ENCODE measurements at places on chromosomes 13 and 19. TPM values are rescaled to one million over a fixed set of nuclear protein-coding genes. Genes with fewer than 3 reads are reported as not detected.

DNA sequence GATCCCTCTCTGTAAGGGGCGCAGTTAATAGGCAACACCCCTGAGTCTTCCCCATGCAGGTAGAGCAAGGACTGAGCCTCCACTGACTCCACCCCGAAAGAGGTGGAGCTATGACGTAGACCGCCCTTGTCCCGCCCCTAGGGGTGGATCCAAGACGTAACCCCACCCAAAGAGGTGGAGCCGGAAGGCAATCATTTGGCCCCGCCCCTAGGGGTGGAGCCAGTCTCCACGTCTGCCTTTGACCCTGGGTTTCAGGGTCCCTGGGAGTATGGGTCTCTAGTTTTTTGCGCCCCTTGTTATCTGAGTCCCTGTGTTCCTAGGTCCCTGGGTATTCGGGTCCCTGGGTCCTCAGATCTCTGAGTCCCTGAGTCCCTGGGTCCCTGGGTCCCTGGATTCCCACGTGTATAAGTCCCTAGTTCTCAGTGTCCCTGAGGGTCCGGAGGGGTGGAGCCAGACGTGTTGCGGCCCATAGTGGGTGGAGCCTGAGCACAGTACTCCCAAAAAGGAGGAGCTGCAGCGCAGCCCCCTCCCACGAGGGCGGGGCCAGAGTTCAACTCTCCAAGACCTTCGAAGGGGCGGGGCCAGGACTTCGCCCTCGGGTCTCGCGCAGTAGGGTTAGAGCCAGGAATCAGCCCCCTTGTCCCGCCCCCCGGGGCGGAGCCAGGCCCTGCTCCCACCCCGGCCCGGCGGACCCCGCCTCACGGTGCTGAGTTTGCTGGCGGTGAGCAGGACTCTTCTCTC is 5.3 kb downstream of the DENND1C start:
- peak; percentile 69 for DNase-seq

- peak; percentile 45 for DNase-seq
Measured at GRCh38 chr13:97018029-97018819, 23.9 kb upstream of the OXGR1 start.

The ANGPTL8 gene
- polyA plus RNA-seq: 0.64 TPM

- DNase-seq: no peak
Measured at GRCh38 chr13:97221466-97221865, 667 bp upstream of the MBNL2 start.

- no peak for DNase-seq
Measured at GRCh38 chr13:46675016-46675415, 121.9 kb downstream of the ESD start.

GRCh38 chr13:74921326-74921725 is 560.6 kb downstream of the TBC1D4 start:
- no peak for DNase-seq

GRCh38 chr19:812049-812746 is 9.6 kb downstream of the PLPPR3 start:
- no peak for DNase-seq

DNA sequence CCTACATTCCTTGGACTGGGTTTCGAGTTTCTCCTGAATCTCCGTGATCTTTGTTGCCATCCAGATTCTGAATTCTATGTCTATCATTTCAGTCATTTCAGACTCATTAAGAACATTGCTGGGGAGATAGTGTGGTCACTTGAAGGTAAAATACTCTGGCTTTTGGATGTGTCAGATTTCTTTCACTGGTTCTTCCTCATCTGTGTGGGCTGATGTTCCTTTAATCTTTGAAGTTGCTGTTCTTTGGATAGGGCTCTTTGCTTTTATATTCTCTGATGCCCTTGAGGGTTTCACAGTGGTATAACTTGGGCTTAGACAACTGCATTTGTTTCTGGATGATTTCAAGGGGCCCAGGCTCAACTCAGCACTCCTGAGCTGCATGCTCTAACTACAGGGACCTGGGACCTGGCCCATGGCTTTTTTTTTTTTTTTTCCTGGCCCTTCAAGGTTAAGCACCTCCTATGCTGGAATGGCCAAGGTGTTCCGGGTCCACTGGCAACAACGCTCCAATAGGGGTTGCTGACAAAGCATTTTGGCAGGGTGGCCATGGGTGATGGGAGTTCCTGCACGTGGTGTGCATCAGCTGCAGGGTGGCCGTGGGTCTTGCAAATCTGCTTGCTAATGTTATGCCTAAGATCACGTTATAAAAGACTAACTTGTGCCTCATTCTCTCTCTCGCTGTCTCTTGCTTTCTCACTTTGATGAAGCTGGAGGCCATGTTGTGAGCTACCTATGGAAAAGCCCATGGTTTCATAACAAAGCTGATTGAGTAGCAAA is 5.9 kb upstream of the SIGLEC7 start:
- DNase-seq: no peak

The ZNF549 gene
- 13.3 TPM for polyA plus RNA-seq

The ZNF284 gene
- 3.5 TPM for polyA plus RNA-seq

- DNase-seq: no peak
Measured at GRCh38 chr13:60329221-60329923, 67.6 kb upstream of the TDRD3 start.

- no peak for DNase-seq
Measured at GRCh38 chr13:102291587-102292218, 110.1 kb downstream of the FGF14 start.

All from right renal pelvis (tissue), 4 donors.